NCI-H774 (cell line): ENCODE measurements at places on chromosomes 5 and 9.

DNA sequence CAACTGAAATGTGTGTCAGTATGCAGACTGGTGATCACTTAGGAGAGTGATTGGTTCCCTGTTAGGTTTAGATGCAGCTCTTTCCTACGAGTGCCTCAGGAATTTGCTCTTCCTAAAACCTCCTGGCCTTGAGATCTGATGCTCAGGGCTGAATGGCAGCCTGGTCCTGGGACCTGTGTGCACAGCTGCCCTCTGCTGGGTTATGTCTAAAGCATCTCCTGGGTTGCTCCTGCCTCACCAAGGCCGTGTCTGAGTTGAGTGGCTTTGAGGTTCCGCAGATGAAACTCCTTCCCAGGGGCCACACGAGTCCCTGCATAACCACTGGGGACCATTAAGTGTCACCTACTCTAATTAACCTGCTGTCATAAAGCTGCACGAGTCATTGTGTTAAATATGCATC, 59.5 kb downstream of the MVB12B start:
- DNase-seq: no peak

DNA sequence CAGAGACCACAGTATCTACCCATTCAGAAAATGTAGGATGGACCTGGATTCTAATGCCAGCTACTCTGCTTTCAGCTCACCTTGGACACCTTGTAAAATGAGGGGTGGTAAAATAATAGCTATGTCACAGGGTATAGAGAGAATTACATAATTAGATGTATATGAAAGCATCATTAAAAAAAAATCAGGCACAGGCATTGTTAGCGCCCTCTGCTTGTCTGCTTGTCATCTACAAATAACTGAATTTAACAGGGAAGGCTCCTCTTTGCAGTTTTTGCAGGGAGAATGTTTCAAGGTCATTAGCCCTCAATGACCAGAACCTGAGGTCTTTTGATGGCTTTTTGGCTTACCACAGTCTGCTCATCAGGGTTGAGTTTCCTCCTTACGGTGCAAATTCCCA, 58.0 kb downstream of the GPR21 start:
- no peak for DNase-seq

DNA sequence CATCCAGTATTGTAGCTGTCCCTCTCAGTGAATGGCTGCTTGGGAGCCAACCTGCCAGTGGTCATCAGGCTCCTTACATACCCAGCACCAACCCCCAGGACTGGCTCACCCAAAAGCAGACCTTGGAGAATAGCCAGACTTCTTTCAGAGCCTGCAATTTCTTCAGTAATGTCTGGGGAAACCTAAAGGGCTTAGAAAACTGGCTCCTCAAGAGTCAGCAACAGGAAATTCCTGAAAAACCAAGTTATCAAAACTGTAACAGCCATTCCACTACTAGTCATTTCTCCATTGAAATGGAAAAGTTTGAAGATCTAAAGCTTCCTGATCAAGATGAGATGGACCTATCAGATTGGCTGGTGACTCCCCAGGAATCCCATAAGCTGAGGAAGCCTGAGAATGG, 12.3 kb upstream of the STING1 start:
- no peak for DNase-seq

DNA sequence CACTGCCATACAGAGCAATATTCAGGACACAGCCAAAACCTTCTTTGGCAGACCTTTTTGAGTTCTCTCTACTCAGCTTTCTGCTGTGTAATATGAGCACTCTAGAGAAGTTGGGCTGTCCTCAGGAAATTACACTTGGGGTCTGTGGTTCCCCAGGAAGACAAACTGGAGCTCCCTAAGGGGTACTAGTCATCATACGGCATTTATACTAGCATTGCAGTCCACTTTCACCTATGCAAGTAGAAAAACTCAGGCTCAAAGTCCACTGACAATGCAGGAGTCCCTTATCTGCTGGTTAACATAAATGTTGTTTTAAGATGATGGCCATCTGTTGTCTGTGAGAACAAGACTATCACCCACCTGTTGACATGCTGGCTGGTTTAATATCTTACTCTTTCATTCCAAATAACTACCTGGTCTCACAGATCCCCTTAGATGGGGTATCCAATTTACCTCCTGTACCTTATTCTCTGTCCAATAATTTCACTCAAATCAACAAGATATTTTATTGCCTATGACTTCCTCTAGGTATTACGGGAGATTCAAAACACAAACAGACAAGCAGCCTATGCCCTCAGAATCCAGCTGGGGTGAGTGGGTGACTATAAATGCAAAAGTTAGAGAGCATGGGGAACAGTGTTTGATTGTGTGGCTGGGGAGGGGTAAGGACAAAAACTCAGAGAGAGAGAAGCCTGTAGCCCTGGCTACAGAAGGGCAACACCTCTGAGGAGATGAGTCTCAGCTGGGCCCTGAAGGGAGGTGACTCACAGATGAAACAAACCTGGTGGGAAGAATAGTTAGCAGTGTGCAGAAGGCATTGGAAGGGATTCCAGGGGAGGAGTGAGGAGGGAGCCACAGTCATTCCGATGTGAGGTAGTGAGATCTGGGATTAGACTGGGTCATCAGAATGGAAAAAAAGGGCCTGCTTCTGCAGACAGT, 10.2 kb downstream of the DOCK8 start:
- DNase-seq: no peak

- no peak for DNase-seq
Observed at GRCh38 chr5:130055572-130055971, 151.3 kb downstream of the CHSY3 start.

- peak; percentile 31 for DNase-seq
Observed at GRCh38 chr5:79857714-79858409, 133.2 kb downstream of the MTX3 start.

GRCh38 chr9:127159949-127160610, 37.6 kb upstream of the ANGPTL2 start:
- DNase-seq: no peak

DNA sequence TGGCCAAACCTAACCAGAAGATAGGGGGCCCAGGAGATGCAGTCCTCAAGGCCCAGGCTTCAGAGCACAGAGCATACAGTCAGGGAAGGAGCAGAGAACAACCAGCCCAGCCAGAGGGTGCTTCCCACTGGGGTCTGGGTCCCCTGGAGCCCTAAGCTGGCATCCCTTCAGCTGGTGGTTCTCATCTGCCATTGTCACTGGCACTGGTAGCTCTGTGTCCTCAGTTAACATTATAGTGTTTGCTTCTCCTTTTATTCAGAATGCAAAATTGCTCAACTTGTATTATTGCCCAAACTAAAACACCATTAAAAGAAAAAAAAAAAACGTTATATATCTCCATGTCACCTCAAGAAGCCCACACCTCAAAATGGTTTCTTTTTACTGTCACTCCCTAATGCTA, 219.2 kb downstream of the ENC1 start:
- no peak for DNase-seq

- no peak for DNase-seq
Observed at GRCh38 chr5:65925044-65925600, 1.3 kb upstream of the ERBIN start.

DNA sequence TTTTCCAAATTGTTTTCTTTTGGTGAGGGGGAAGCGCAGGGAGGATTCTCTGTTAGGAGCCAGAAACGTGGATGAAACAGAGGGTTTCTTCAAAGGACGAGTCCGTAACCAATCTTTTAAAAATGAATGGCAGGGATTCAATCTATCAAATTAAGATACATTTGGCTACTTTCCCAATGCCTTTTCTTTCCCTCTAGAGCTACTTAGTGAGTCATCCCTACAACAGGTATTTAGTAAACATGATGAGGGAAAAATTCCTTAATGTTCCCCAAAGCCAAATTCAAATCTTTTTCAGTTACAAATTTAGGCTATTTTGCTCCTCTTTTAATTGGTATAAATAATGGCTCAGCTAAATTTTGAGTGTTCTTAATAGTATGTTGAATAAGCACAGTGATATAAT, 366.4 kb upstream of the RIOK2 start:
- DNase-seq: no peak

DNA sequence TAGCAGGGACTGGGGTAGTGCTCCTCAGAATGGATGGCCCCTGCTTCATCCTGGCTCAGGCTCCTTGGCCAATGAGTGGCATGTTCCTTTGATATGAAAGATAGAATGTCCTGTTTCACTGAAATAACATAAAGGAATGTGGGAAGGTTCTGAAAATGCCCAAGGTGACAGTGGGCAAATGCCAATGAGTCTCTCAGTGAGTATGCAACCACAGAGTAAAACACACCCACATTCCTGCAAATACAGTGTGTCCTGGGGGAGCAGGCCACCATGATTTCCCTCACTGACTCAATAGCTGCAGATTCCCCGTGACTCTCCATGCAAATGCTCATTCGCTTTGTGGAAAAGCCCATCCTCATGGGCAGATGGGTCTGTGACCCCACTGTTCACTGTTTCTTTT, 36.4 kb downstream of the ZNF366 start:
- no peak for DNase-seq

- no peak for DNase-seq
Observed at GRCh38 chr9:73182928-73183327, 31.3 kb downstream of the ANXA1 start.

DNA sequence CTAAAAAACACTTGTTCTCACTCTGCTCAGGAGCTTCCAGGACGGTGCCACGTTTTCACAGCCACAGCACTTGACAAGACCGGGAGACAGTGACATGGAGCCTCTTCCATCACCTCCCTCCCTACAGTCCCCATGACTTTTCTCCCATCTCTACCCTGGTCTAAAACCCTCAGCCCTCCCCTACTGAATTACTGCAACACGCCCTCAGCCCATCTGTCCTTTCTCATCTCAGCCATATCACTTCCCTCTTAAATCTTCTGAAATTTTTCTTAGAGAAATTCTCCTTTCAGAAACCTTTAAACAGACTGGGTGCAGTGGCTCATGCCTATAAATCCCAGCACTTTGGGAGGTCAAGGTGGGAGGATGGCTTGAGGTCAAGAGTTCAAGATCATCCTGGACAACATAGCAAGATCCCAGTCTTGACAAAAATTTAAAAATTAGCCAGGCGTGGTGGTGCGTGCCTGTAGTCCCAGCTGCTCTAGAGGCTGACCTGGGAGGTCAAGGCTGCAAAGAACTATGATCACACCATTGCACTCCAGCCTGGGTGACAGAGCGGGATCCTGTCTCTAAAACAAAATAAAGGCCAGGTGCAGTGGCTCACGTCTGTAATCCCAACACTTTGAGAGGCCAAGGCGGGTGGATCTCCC, 125.8 kb downstream of the MYO10 start:
- no peak for DNase-seq

- DNase-seq: no peak
Observed at GRCh38 chr5:134038138-134038537, 33.4 kb upstream of the VDAC1 start.

- DNase-seq: no peak
Observed at GRCh38 chr9:79962836-79963235, 391.1 kb downstream of the TLE4 start.

DNA sequence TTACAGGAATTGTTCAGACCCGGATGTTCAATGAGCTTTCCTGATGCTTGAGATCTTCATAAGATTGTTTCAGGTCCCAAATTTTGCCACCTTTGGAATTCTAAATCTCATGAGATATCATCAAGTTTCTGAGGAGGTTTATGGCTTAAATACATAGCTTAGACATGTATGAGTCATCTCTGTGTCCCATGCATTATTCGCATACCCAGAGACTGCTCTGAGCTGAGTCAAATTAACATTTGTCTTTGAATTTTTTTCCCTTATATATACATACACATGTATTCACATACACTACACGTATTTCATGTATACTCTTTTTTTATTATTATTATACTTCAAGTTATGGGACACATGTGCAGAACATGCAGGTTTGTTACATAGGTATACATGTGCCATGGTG, 744.6 kb downstream of the BRINP1 start:
- DNase-seq: no peak

DNA sequence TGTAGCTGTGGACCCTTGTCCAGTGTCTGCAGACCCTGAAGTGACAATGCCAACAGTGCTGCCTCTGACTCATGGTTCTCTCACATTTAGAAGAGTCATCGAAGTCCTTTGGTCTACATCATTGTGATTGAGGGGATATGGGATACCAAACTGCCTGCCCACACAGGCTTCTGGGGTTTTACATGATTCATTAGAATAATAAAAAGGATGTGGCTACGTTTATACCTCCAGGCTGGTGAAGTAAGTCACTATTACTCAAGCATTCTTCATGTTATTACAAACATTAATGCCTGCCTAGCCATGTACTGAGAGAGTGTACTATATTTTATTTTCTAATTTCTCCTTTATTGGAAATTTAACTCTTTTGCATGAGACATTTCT, 365.7 kb downstream of the SPATA31D1 start:
- no peak for DNase-seq

GRCh38 chr5:107633171-107633901, 37.4 kb downstream of the EFNA5 start:
- no peak for DNase-seq

GRCh38 chr5:140591747-140592372, 27.2 kb downstream of the SLC35A4 start:
- DNase-seq: no peak

- DNase-seq: no peak
Observed at GRCh38 chr5:150587856-150588595, 52.4 kb upstream of the SYNPO start.

- no peak for DNase-seq
Observed at GRCh38 chr5:141559461-141559860, 59.3 kb downstream of the DIAPH1 start.

DNA sequence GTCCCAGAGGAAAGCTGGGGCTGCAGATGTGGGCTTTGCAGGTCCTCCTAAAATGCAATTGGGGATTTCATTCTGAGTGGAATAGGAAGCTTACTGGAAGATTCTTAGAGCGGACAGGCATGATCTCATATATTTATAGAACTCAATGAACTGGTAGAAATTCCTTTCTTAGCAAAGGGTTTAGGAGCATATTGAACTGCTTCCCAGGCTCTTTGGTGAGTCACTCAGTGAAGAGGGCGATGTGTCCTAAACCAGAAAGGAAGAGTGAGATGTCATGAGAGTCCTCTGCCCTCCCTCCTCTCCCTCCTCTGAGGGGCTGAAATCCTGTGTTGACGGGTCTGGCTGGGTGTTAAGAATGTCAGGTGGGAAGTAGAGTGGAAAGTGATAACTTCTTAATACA, 26.3 kb upstream of the SEMA6A start:
- DNase-seq: no peak

DNA sequence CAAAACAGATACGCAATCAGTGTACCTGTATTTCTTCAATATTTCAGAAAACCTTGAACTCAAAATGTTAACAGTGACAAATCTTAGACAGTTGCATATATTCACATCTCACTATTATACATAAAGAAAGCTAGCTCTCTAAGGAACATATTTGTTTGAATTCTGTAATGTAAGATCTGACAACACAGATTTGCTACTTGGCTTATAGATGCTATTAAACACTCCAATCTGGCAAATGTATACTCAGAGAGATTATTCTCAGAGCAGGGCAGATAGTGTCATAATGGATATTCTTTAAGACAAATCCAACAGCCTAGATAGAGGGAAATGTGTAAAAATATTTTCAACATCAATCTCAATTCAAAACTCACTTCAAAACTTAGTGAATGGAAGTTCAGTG, 794.5 kb upstream of the CDH9 start:
- DNase-seq: no peak
